NCI-H226 (cell line): ENCODE measurements at places on chromosomes 3 and 15.
A peak's percentile ranks its signal among the peaks of the same experiment; 100 is the strongest.

GRCh38 chr15:35605764-35606449 lies 59.9 kb upstream of the DPH6 start:
- DNase-seq = no peak

- no peak for DNase-seq
Measured at GRCh38 chr15:55894399-55894965, 98.9 kb downstream of the NEDD4 start.

- DNase-seq = peak; percentile 68
Measured at GRCh38 chr3:192772240-192772894, 45.0 kb upstream of the FGF12 start.

DNA sequence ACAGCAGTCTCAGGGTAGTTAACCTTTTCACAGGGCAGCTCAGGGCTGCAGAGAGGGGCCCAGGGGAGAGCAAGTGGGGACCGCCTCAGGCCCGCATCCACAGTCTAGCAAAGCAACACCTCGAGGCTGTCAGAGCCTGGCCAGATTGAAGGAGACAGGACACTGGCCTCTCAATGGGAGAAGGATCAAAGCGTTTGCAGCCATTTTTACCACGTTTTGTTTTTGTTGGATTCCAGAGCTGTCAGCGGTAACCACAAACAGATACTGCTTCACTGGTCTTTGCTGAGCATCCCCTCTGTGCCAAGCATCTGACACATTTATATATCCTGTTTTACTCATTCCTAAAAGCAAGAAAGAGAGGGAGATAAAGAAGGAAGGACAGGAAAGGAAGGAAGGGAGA lies 153.8 kb downstream of the SHQ1 start:
- peak; percentile 47 for DNase-seq

- DNase-seq = no peak
Measured at GRCh38 chr3:30581067-30581585, 25.3 kb upstream of the TGFBR2 start.

DNA sequence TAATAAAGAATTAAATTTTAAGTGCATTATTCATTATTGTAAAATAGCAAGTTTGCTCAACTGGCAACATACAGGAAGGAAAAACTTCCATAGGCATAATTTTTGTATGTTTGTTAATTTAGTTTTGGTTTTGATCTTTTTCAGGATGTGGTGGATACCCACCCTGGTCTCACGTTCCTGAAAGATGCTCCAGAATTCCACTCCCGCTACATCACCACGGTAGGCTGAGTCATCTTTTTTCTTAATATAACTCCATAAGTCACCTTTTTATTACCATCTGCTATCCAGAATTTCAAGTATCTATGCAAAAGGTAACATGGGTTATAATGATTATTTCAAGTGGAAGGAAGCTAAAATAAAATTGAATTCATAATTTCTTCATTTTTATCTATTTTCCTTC lies 104.8 kb downstream of the PPP2R3A start:
- peak; percentile 88 for DNase-seq

GRCh38 chr15:68634122-68634482 lies 55.3 kb downstream of the CORO2B start:
- no peak for DNase-seq

DNA sequence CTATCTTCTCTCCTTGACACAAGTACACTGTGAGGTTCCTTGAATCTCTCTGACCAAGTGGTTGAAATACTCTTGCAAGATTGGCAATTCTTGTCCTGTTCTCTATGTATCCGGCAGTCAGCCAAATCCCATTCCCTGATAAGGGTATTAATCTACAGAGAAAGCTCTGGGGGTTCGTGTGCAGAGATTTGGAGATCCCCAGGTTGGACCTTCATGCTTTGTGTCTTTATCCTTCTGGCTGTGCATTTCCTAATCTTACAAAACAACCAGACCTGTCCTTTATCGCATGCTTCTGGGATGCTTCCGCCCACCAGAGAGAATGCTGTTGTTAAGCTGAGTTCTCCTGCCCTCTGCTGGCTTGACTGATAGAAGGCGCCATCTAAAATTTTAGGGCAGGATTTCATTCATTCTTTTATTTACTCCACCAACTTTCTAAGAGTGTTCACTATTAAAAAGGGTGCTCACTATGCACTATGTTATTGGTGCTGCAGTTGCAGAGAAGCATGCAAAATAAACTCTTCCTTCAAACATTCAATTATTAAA lies 8.6 kb upstream of the SST start:
- DNase-seq = peak; percentile 54

- DNase-seq = no peak
Measured at GRCh38 chr3:127598841-127599570, 795 bp downstream of the MCM2 start.

DNA sequence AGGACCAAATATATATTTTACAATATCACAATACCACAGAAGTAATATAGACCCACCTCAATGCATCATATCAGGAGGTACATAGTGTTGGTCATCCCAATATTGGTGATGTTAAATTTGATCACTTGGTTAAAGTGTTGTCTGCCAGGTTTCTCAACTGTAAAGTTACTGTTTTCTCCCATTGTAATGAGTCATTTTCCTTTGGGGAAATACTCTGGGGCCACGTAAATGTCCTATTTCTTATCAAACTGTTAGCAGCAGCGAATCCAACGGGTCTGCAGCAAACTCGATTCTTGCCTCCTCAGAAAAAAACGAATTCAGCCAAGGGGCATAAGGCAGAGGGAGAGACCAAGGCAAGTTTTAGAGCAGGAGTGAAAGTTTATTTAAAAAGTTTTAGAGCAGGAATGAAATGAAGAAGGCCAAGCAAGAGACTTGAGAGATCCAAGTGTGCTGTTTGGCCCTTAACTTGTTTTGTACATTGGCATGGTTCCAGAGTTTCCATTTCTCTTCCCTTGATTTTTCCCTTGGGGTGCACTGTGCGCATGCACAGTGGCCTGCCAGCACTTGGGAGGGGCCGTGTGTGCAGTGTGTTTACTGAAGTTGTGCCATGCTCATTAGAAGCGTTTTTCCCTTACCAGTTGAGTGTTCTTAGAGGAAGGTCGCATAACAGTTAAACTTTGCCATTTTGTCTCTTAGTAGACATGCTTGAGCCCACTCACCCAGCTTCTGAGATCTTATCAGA lies 512.5 kb downstream of the AGBL1 start:
- DNase-seq = no peak

- no peak for DNase-seq
Measured at GRCh38 chr3:159856590-159857104, 132.0 kb upstream of the IL12A start.

GRCh38 chr15:39874890-39875549 lies 45.0 kb downstream of the GPR176 start:
- DNase-seq = no peak

DNA sequence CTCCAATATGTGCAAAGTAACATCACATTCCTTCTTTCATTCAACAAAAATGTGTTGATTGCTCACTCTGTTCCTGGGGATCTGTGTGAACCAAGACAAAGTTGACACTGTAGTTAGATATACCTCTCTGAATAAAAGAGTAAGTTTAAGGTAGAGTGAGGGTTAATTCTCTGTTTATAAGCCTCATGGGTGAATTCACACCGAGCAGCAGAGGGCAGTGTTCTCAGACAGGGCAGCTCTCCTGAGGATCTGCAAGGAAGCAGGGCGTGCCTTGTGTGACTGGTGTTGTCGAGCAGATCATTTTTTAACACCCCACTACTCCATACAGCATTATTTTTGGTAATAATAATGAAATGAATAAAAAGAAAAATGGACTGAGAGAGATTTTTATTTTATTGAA lies 34.4 kb downstream of the PAQR9 start:
- DNase-seq = peak; percentile 44

DNA sequence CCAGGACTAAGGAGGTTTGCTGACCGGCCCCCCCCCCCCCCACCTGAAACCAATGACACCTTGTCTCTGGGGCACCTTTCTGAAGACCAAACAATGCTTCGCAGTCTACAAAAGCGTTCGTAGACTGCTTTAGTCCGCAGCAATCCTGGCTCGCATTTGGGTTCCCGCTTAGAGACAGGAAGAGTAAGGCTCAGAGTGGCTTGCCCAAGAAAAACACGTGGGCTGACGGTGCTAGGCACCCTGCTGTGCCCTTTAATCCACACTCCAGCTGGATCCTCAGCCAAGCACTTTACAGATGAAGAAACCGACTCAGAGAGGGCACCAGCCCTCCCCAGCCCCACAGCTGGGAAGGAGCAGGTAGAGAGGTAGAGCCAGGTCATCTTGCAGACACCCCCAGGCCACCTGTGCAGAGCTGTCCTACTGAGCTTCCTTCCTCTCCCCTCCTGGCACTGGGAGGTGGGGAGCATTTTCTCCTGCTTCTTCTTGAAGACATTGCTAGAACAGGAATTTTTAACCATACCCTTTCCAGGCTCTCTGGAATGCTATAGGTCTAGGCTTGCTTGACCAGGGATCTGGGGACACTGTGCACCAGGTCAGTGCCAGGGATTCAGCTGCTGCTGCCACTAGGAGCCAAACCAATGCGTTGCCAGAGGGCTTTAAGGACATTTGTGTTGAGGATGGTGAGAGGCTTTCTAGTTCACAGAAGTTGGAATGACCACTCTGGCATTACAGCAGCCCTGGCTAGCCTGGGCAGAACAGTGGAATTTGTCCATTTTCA lies 1.0 kb upstream of the KLF15 start:
- DNase-seq = no peak

GRCh38 chr15:79656151-79657000 lies 224.2 kb downstream of the MINAR1 start:
- DNase-seq = no peak

DNA sequence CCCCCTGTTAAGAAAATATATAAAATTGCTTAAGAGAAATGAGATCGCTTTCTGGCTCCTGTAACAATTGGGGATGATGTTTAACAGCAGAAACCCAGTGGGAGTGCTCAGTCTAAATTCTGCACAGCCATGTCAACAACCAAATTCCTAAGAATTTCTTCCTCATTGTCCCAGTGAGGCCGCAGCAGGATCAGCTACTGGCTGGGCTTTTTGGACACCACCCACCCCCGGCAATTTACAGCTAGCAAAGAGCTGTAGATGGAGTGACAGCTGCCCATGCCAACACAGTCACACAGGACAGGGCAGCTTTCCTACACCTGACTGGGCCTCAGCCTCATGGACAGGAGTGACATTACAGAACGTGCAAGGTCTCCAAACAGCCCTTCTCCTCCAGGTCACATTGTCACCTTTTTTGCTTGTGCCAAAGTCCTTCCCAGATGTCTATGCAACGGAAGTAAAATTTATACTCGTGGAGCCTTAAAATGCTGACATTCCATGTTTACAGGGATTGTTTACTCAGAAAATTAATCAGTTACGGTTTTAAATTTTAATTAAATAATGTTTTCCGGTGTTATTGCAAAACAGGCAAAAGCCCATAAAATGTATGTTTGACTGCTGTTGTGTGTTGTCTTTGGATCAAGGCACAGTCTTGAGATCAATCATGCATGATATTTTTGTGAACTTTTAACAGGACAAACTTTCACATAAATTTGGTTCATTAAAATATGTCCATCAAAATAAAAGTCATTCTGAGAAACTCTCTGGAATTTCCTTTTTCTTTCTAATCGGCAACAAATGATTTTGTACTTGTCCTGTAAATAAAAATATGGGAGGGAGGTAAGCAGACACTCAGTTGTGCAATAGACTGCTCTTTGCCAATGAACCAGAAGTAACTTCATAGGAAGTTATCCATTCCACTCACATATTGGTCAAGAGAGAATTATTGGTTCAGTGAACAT lies 943.2 kb downstream of the MCTP2 start:
- no peak for DNase-seq

- no peak for DNase-seq
Measured at GRCh38 chr15:44738340-44738984, 2.1 kb downstream of the TRIM69 start.

- no peak for DNase-seq
Measured at GRCh38 chr3:50649451-50649931, 25.2 kb upstream of the DOCK3 start.

GRCh38 chr15:83710452-83710851 lies 56.5 kb downstream of the ADAMTSL3 start:
- DNase-seq = no peak

- DNase-seq = no peak
Measured at GRCh38 chr15:51022206-51022605, 72.5 kb downstream of the TNFAIP8L3 start.

- no peak for DNase-seq
Measured at GRCh38 chr15:61030451-61030850, 198.7 kb downstream of the RORA start.
